Activated CD8-positive, alpha-beta T cell treated with anti-CD3 and anti-CD28 coated beads, Interleukin-2, amount 10 ng/mL, durations not matched to agents 7 days and 5 days (primary cell): ENCODE measurements at places on chromosomes 5 and 9.

DNA sequence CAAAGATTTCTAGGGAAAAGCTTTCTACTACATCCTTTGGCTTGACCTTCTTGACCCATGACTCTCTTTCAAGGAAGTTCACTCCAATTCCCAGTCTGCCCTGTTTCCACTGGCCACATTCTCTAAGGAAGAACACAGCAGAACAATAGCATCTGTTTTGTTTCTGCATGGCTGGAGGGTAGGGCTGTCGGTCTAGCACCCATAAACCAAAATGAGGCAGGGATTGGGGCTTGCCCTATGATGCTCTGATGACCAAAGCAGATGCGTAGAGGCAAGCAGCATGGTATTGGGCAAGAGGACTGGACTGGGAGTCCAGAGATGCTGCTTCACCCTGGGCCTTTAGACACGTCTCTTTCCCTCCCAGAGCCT is 24.1 kb downstream of the GOLGA2 start:
- H3K4me1 ChIP-seq = peaks cover 12% of the 10 kb centered on the region
- peak overlapping the region; percentile 46 for H3K4me3 ChIP-seq
- no peak overlapping the region for H3K27ac ChIP-seq

GRCh38 chr9:37760416-37761161 is 7.0 kb downstream of the TRMT10B start:
- DNase-seq = no peak
- no peaks in the 10 kb centered on the region for H3K27me3 ChIP-seq
- peaks cover 6% of the 10 kb centered on the region for H3K4me1 ChIP-seq
- H3K36me3 ChIP-seq = peaks cover 33% of the 10 kb centered on the region

- H3K4me3 ChIP-seq = no peak overlapping the region
- no peak for DNase-seq
- no peaks in the 10 kb centered on the region for H3K27me3 ChIP-seq
These were observed 89.3 kb downstream of the FEM1C start for GRCh38 chr5:115455301-115455707.

GRCh38 chr5:69492923-69493395 is 369 bp downstream of the OCLN start:
- peak; percentile 22 for DNase-seq
- H3K27ac ChIP-seq = no peak overlapping the region
- H3K27me3 ChIP-seq = peaks cover 57% of the 10 kb centered on the region
- peak overlapping the region; percentile 65 for H3K4me3 ChIP-seq
- H3K36me3 ChIP-seq = no peaks in the 10 kb centered on the region
- H3K4me1 ChIP-seq = peaks cover 12% of the 10 kb centered on the region

DNA sequence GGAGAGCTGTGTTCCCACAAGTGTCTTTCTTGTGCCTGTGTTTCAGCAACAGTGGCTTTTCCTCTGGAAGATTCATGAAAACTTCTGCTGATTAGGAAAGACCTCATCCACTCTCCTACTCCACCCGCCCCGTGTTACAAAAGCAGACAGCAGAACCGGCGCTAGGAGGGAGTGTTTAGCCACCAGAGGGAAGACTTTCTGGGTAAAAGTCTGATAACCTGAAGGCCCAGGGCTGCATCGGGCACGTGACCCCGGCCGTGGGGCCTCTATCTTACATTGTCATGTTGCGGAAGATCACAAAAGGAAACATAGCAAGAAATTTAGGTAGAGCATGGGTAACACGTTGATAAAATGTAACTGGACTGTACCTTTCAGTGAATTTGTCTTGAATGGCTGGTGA is 32.0 kb upstream of the DMRT2 start:
- no peak for DNase-seq
- H3K4me1 ChIP-seq = no peaks in the 10 kb centered on the region
- no peak overlapping the region for H3K4me3 ChIP-seq
- H3K27ac ChIP-seq = no peak overlapping the region
- no peaks in the 10 kb centered on the region for H3K36me3 ChIP-seq
- peaks cover 12% of the 10 kb centered on the region for H3K27me3 ChIP-seq

- peaks cover 63% of the 10 kb centered on the region for H3K4me1 ChIP-seq
- no peaks in the 10 kb centered on the region for H3K27me3 ChIP-seq
- DNase-seq = no peak
- peaks cover 56% of the 10 kb centered on the region for H3K36me3 ChIP-seq
- H3K4me3 ChIP-seq = no peak overlapping the region
- peak overlapping the region; percentile 25 for H3K27ac ChIP-seq
These were observed 53.7 kb downstream of the FNBP1 start for GRCh38 chr9:129989362-129989708.

GRCh38 chr5:82111191-82111590 is 139.4 kb downstream of the ATG10 start:
- no peak overlapping the region for H3K27ac ChIP-seq
- H3K36me3 ChIP-seq = no peaks in the 10 kb centered on the region
- no peak for DNase-seq
- peaks cover 2% of the 10 kb centered on the region for H3K4me1 ChIP-seq

DNA sequence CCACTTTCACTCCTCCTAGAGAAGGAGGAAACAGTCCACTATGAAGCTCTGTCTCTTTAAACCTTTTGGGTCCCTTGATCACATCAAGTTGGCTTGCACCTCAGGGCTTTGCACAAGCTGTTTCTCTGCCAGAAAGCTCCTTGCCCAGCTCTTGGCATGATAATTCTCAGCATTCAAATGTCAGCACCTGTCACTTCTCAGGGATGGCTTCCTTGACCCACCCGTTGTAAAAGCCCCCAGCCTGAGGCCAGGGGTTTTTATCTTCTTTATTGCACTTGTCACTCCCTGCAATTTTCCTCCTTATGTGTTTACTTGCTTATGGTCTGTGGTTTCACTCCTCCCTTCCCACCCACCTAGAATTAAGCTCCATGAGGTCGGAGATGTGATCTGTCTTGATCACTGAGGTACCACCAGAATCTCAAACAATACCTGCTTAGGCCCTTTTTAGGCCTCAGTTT is 200.7 kb upstream of the TBC1D2 start:
- peaks cover 20% of the 10 kb centered on the region for H3K27me3 ChIP-seq
- no peaks in the 10 kb centered on the region for H3K36me3 ChIP-seq

DNA sequence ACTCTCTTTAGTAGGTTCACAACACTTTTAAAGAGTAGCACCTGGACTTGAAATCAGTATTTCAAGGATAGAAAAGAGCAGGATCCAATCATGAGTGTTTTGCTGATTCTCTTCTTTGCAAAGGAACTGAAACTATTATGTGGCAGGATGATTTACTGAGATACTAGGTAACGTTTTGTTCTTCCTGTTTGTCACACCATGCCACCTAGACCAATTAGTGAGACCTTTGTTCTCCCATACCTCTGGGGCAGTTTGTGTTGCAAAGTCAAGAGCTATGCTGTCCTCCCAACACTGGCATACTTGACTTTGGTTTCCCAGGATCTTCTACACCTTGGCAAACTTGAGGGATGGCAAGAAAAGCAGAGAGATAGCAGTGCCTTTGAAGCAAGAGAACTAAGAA is 43.4 kb downstream of the PPP1R2B start:
- peaks cover 14% of the 10 kb centered on the region for H3K36me3 ChIP-seq
- H3K4me1 ChIP-seq = peaks cover 35% of the 10 kb centered on the region
- peak overlapping the region; percentile 90 for H3K27ac ChIP-seq
- no peaks in the 10 kb centered on the region for H3K27me3 ChIP-seq

- H3K36me3 ChIP-seq = no peaks in the 10 kb centered on the region
- DNase-seq = no peak
- H3K4me3 ChIP-seq = no peak overlapping the region
- peaks cover 47% of the 10 kb centered on the region for H3K4me1 ChIP-seq
- peaks cover 6% of the 10 kb centered on the region for H3K27me3 ChIP-seq
These were observed 11.7 kb upstream of the IRF1 start for GRCh38 chr5:132501961-132502931.

DNA sequence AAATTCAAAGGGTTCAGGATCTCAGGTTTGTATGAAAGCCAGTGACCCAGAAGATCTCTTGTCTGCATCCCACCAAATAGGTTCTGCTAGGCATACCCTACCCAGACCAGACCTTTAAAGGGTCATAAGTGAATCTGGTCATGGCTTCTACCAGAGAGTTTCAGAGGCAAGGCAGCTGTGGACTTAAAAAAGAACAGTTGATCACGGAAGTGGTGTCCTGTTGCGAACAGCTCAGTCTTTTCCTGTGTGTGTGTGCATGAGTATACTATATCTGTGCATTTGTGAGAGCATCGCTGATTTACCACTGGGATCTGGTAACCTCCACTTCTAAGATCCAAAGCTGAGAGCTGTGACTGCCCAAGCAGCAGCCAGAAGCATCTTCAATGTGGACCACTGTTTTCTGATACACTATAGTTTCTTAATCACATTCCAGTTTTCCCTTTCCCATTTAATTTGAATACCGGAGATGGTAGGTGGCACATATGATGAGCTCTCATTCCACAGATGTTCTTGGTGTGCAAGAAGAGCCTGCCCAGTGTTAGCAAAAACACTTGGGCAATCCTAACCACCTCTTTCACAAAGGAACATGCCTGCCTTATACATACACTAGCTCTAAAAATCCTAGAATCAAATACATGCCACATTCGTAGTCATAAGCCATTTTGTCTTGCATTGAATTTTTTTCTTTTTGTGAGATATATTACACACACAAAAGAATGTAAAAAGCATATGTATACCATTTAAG is 36.2 kb upstream of the OR2S2 start:
- no peaks in the 10 kb centered on the region for H3K4me1 ChIP-seq

- no peak overlapping the region for H3K27ac ChIP-seq
- peaks cover 79% of the 10 kb centered on the region for H3K36me3 ChIP-seq
- H3K4me3 ChIP-seq = no peak overlapping the region
- H3K4me1 ChIP-seq = peaks cover 12% of the 10 kb centered on the region
These were observed 46.2 kb downstream of the MTAP start for GRCh38 chr9:21848615-21849014.

DNA sequence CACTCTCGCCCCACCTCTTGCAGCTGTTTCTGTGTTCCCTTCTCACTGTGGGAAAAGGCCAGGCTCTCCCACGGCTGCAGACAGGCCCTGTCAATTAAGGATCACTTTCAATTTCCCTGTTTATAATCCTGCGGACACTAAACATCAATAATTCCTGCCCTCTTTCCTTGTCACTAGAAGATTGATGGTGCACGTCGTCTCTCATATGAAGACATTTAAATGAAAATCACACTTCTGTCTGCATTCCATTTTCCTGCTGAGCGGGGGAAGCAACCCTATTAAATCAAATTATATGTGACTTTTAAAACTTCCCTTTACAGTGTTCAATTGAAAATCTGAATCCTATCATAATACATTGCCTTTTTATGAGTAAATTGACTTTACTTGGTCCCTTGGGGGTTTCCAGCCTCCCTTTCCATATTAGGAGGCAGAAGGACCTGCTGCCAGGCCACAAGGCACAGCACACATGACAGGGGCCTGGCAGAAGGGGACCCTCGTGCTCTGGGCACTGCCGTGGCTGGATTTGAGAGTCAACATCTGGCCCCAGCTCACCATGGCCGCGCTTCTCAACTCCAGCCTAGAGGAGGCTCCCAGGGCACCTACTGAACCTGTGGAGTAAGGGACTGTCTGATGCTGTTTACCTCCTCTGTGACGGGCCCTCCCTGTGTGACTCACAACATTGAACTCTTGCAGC is 311.0 kb upstream of the IRX4 start:
- H3K27me3 ChIP-seq = no peaks in the 10 kb centered on the region
- no peak overlapping the region for H3K27ac ChIP-seq
- H3K4me3 ChIP-seq = no peak overlapping the region
- no peak for DNase-seq
- H3K36me3 ChIP-seq = no peaks in the 10 kb centered on the region

- H3K4me3 ChIP-seq = no peak overlapping the region
- no peaks in the 10 kb centered on the region for H3K4me1 ChIP-seq
These were observed 22.4 kb downstream of the ABITRAM start for GRCh38 chr9:108956631-108957026.

DNA sequence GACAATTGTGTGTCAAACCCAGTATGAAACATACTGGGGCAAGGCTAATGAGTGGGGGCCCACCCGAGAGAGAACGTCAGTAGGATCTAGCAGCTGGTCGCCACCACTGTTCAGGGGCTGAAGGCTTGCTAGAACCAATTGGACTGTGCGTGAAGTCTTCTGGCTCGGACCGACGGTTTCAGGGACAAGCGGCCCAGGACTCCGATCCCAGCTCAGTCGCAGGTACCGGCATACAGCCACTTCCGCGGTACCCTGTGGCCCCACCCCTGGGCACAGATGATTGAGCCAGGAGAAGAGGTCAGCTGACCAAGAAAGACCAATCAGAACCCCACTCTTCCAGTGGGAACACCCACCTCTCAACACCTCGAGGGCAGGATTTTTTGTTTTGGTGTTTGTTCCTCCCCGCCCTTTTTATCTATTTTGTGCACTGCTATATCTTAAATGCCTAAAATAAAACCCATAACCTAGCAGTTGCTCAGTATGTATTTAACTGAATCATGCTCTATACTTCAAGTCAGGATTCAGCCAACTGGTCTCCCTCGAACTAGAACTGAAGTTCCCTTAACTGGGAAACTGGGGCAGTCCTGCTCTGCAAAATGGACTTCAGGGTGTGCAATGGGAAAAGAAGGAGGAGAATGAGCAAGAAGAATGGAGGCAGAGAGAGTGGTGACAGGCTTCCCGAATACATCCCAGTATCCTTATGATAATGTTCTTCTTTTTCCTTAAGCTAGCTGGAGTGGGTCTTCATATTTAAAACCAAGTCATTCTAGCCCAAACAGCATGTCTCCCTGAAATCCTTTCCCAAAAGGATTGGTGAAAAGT is 21.1 kb upstream of the CPEB4 start:
- H3K4me3 ChIP-seq = no peak overlapping the region
- no peak overlapping the region for H3K27ac ChIP-seq
- no peak for DNase-seq
- H3K4me1 ChIP-seq = no peaks in the 10 kb centered on the region

DNA sequence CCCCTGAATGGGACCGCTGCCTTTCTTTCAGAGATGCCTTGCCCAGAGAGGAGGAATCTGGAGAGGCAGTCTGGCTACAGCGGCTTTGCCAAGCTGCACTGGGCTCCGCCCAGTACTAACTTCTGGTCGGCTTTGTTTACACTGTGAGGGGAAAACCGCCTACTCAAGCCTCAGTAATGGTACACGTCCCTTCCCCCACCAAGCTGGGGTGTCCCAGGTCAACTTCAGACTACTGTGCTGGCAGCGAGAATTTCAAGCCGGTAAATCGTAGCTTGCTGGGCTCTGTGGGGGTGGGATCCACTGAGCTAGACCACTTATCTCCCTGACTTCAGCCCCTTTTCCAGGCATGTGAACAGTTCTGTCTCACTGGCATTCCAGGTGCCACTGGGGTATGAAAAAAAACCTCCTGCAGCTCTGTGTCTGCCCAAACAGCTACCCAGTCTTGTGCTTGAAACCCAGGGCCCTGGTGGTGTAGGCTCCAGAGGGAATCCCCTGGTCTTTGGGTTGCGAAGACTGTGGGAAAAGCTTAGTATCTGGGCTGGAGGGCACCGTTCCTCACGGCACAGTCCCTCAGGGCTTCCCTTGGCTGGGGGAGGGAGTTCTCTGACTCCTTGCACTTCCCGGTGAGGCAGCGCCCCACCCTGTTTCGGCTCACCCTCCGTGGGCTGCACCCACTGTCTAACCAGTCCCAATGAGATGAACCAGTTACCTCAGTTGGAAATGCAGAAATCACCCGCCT is 171.2 kb downstream of the CWC27 start:
- no peak for DNase-seq
- H3K36me3 ChIP-seq = peaks cover 11% of the 10 kb centered on the region
- no peak overlapping the region for H3K4me3 ChIP-seq
- H3K27me3 ChIP-seq = no peaks in the 10 kb centered on the region

- no peak for DNase-seq
- no peak overlapping the region for H3K4me3 ChIP-seq
- no peak overlapping the region for H3K27ac ChIP-seq
These were observed 466.8 kb downstream of the DMAC1 start for GRCh38 chr9:7332780-7333179.

- H3K4me3 ChIP-seq = peak overlapping the region; percentile 98
- peaks cover 23% of the 10 kb centered on the region for H3K4me1 ChIP-seq
- peak overlapping the region; percentile 99 for H3K27ac ChIP-seq
- H3K27me3 ChIP-seq = peaks cover 3% of the 10 kb centered on the region
- peaks cover 39% of the 10 kb centered on the region for H3K36me3 ChIP-seq
These were observed 607 bp downstream of the UQCRQ start for GRCh38 chr5:132867046-132867451.
